ENCODE measurements at places on chromosomes 7 and 10. TPM values are rescaled to one million over a fixed set of nuclear protein-coding genes. Genes with fewer than 3 reads are reported as not detected.

- peak; percentile 31 for DNase-seq
Measured at GRCh38 chr7:30925913-30926312, 14.3 kb downstream of the AQP1 start.

DNA sequence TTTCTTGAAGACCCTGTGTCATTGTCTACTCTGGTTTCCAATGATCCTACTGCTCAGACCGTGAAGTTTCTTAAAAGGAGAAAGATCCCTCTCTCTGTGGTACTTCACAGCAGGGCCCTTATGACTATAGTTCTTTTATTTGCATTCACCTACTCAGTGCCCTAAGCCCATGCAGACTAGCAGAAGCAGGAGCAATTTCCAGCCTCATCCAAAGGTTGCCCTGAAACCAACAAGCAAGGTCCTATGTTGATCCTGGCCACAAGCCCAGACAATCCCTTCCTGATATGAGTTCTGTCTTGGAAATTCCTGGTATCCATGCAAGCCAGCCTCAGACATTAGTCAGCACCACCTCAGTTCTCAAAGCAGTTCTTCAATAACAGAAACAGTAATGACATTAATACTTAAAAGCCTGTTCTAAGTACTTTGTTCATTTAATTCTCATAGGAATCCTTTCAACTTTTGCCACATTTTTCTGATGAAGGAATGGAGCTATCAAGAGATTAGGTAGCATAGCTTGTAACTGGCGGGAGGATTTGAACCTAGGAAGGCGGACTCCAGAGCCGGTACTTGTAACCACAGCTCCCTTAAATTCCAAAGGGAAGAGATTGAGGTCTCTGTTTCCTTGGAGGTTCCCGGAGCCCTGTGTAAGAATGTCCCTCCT is 58.1 kb upstream of the ST8SIA6 start:
- peak; percentile 59 for DNase-seq

DNA sequence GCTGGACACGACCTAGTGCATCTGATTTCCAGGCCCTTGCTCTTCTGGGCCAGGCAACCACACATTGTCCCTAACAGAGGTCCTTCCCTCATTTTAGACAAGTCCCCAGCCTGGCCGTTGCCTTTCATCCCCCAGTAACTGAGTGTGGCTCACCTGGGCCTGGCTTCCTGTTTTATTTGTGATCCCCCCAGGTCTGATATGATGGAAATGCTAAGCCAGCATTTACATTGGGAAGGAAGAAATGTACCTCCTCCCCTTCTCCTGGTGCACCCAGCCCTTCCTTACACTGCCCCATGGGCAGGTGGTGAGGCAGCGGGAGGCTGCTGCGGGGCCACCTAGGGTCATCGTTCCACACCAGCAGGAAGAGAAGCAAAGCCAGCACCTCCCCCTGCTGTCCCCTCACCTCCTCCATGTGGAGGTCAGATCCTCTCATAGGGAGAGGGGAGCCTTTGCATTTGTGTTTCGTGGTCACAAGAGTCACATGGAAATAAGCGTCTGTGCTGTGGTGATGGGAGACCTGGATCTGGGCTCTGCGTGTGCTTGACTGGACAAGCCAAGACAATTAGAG is 108.8 kb downstream of the GLRX3 start:
- no peak for DNase-seq

- no peak for DNase-seq
Measured at GRCh38 chr10:119679480-119679829, 28.3 kb downstream of the BAG3 start.

DNA sequence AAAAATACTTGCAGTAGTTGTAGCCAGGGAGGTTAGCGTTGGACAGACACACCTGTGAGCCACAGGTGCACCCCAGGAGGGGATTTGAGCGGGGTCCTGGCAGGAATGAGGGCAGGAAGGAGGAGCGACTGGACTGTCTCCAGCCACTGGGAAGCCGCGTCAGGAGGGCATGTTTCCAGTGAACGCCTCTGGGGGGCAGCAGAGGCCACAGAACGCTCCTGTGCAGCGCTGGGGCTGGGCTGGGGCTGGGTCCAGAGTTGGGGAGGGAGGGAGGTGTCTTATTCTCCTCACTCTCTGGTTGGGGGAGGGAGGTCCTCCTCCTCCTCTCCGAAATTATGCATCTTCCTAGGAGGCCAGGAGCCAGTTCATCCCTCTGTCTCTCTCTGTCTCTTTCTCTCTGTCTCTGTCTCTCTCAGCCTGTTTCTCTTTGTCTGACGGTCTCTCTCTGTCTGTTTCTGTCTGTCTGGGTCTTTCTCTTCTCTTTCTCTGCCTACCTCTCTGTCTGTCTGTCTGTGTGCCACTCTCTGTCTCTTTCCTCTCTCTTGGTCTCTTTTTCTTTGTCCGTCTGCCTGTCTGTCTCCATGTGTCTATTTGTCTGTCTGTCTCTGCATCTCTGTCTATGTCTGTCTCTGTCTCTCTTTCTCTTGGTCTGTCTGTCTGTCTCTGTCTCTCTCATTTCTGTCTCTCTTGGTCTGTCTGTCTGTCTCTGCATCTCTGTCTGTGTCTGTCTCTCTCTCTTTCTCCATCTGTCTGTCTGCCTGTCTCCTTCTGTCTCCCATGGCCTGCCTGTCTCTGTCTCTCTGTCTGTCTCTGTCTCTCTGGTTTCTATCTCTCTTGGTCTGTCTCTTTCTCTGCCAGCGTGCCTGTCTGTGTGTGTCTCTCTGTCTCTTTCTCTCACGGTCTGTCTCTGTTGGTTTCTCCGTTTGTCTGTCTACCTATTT is 9.9 kb upstream of the PSMG3 start:
- DNase-seq = peak; percentile 81

The OR2A12 gene
- not detected for total RNA-seq

The SFXN2 gene
- total RNA-seq = 8.0 TPM

The GALNT11 gene
- 42.9 TPM for total RNA-seq

The ATP6V0E2 gene
- 7.6 TPM for total RNA-seq

All from Peyer's patch (tissue), 4 donors.